ENCODE measurements at places on chromosomes 12 and 14. TPM values are rescaled to one million over a fixed set of nuclear protein-coding genes. Genes with fewer than 3 reads are reported as not detected.

DNA sequence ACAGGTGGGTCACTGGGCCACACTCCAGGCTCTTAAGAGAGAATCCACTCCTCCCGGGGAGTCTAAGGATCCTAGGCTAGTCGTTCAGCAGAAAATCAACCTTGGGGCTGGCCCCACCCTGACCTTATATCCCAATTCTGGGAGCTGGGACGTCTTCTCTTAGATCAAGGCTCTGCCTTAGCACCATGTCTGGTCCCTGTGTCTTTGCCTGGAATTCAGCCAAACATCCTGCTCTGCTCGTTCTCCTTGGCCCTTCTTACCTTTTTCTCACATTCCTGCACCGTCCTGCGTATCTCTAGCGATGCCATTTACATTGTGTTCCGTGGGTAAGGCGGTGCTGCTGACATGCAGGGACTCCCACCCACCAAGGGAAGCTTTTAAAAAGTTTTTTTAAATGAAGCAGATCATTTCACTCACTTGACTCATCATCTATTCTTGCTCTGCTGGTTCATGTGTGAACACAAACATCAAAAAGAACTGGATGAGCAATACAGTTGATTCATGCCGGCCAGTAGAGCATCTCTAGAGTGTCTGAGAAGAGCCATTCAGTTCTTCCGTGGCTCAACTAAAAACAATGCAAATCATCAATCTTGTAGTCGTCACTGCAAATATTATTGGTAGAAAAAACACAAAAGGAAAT is 50.2 kb downstream of the KCNK13 start:
- peaks cover 10% of the 10 kb centered on the region for H3K4me1 ChIP-seq
- no peaks in the 10 kb centered on the region for H3K27me3 ChIP-seq
- H3K27ac ChIP-seq, result no peak overlapping the region
- H3K36me3 ChIP-seq, result no peaks in the 10 kb centered on the region

Gene HAL
- total RNA-seq, result 1.3 TPM

DNA sequence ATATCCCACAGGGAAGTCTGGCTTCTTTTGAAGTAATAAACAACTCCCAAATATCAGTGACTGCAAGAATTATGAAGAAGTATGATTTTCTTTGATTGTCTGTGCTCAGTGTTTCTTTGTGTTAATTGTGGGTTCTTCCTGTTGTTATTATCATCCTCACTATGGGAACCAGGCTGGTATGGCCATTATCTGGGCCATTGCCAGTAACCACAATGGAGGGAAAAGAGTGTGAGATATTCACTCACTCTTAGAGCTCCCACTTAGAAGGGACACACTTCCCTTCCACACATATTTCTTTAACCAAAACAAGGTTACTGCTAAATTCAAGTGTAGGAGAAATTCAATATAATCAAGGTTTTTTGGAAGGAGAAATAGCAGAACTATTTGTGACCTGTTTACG is 503.7 kb downstream of the SLC6A15 start:
- no peak overlapping the region for H3K27ac ChIP-seq
- no peak overlapping the region for H3K4me3 ChIP-seq
- H3K27me3 ChIP-seq, result no peaks in the 10 kb centered on the region
- no peaks in the 10 kb centered on the region for H3K36me3 ChIP-seq
- no peaks in the 10 kb centered on the region for H3K4me1 ChIP-seq
- no peak for DNase-seq

Gene PIANP
- not detected for total RNA-seq

Gene CYP46A1
- total RNA-seq, result not detected
